ENCODE measurements at places on chromosomes 3 and 15.

GRCh38 chr15:29805043-29805707, 17.1 kb downstream of the TJP1 start:
- DNase-seq = peak; percentile 80

DNA sequence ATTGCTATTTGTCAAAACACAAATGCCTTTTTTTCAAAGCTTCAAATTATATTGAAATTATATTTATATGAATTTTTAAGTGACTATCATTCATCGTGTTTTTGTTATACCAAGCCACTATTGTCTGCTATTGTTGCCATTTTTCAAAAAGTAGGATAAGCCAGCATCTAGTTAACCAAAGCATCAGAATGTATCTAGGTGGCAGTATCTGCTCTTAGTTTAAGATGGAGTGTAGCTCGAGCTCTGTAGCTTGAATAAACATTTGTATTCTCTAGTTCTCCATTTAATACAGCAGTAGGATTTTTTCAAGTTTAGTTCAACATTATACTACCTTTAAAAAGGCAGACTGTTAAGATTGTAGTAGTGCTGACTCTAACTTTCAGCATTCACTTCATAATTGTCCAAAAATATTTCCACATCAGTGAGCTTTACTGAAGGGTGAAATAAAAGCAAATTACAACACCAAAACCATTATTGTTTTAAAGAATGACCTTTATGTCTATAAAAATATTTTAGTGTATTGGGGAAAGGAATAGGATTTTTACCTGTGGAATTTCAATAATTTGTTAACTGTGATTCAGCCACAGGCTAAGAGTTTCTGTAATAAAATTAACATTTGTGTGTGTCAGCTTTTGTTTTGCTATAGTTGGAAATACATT, 19.6 kb upstream of the C15orf61 start:
- no peak for DNase-seq

DNA sequence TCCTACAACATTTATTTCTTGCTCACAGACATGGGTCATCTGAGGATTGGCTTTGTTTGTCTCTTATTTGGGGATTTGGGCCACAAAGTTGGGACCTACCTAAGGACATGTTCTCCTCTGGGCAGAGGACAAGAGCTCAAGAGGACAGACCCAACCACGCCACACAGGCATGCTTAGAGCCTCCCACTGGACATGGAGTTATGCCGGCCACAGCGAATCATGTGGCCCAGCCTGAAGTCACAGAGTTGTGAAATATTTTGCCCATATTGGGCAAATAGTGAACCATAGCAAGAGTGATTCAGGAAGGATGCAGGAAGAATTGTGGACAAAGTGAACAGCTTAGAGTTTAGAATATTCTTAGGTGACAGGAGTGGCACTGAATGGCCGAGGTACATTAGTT, 9.9 kb downstream of the TRAK1 start:
- DNase-seq = no peak

GRCh38 chr3:108736821-108737220, 20.4 kb downstream of the RETNLB start:
- no peak for DNase-seq

- no peak for DNase-seq
Observed at GRCh38 chr15:61888074-61888780, 172.0 kb downstream of the VPS13C start.

DNA sequence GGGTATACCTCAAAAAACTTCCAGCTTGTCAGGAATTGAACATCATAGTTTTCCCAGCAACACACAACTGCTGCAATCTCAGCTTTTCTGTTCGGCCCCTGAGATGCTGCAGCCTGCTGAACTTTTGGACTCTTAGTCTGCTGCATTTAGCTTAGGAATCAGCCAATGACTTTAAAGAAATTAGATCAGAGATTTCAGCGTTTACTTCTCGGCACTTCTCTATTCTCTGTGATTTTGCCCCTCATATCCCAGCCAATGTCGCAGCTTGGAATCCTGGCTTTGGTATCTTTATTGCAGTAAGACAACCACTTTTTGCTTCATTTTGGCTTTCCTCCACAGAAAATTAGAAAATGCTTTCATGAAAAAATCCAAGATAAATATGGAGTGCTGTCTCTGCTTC, 86.3 kb upstream of the MCTP2 start:
- no peak for DNase-seq

GRCh38 chr15:78139578-78139977, 8.3 kb upstream of the CIB2 start:
- DNase-seq = no peak

- DNase-seq = no peak
Observed at GRCh38 chr3:169556349-169556870, 107.1 kb downstream of the MECOM start.

DNA sequence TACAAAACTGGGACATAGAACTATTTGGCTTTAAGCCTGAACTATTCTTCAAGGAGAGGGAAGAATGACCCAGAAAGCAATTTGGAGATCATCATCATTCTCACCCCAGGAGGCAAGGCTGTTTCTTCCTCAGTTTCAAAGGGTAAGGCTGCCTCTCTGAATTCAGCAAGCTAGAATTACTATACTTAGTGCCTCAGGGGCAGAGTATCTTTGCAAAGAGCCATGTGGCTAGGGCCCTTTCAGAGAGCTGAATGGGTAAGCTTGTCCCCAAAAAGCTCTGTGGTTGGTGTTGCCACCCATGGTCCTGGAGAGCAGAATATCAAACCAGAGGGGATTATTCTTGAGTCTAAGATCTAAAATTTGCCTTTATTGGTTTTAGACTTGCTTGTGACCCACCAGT, 720.3 kb upstream of the ARPP21 start:
- no peak for DNase-seq

- DNase-seq = no peak
Observed at GRCh38 chr3:61092870-61093269, 158.4 kb downstream of the FHIT start.

- DNase-seq = no peak
Observed at GRCh38 chr3:196868297-196868661, 559 bp downstream of the SENP5 start.

- no peak for DNase-seq
Observed at GRCh38 chr3:115354010-115354409, 206.9 kb upstream of the ZBTB20 start.

GRCh38 chr3:21729331-21729730, 21.7 kb downstream of the ZNF385D start:
- DNase-seq = no peak

GRCh38 chr3:127663151-127663550, 9.6 kb upstream of the ABTB1 start:
- DNase-seq = no peak

DNA sequence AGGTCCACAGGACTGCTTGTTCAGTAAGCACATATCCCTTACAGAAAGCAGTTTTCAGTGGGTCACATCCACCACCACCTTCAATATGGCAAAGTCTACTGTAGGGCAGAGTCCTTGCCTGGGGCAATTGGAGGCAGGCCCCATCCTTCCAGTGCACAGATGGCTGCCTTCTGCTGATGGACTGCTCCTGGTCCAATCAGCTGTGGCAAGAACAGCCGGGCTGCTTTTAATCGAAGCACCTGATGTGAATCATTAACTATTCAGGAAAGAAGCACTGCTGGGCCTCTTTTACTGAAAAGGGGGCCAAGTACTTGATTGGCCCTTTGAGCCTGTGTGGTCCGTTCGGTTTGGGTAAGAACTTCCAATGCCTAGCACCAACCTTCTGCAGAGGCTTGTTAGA, 24.4 kb downstream of the LARS2 start:
- DNase-seq = no peak

GRCh38 chr3:184899953-184900595, 88.1 kb downstream of the VPS8 start:
- DNase-seq = no peak

- DNase-seq = peak; percentile 79
Observed at GRCh38 chr3:189312866-189313265, 141.1 kb downstream of the TPRG1 start.

DNA sequence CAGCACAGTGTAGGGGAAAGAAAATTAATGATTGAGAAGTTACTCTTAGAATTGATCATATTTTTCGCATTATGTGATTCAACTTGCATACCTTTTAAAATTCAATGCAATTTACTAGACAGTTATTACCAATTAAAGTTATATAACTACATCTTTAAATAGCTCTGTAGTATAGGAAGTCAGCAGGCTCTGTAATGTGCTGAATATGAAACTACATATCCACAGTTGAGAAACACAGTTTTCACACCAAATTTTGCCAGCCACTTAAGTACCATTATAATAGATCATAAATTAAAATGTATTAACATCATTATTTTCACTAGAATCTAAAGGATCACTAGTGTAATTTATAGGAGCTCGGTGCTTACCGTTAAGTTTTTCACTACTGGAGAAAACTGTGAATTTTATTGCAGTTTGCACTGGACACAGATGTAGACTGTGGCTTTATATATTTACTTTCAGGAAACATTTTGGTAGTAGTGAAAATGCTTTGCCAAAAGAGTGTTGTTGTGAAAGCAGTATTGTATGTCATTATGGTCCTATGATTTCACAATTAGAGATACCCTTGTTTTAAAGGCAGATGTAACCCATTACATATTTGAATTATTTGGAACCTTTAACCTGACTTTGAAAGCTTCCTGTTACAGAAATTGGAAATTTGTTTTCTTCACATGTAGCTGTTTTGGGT, 113.6 kb downstream of the PLCL2 start:
- no peak for DNase-seq

- DNase-seq = no peak
Observed at GRCh38 chr3:172685331-172686214, 25.3 kb downstream of the NCEH1 start.

DNA sequence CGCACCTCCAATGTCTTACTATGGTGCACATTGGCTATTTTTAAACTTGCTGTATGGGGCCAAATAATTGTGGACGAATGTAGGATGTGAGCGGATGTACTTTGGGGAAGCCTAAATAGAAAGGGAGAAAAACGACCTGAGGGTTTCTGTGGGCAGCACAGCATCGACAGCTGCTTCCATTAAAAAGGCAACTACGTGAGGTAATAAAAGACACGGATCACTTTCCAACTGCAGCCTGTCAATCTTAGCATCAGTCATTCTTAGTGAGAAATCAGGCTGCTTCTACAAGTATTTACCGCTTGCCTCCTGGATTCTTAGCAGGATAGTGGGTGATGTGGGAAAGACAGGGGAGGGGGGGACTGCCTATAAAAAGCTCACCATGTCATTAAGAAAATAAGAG, 186.7 kb upstream of the SLC2A2 start:
- no peak for DNase-seq

- no peak for DNase-seq
Observed at GRCh38 chr15:87038404-87038803, 958.7 kb downstream of the AGBL1 start.

DNA sequence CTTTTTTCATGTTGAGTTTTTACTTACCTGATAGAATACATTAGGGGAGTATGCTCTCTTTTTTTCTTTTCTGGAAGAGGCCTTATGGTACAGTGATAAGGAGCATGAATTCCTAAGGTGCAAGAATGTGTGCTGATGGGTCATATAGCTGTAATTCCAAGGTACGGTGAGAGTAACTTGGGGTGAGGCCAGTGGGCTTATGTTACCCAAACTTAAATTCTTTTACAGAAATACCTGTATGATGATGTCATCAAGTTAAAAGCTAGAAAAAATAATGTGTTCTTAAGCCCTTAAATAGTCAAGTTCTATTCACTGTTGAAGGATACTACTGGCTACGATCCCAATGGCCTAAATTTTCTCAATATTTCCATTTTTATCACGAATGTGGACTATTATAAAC, 111.2 kb downstream of the GMPS start:
- no peak for DNase-seq

- no peak for DNase-seq
Observed at GRCh38 chr3:16687221-16687620, 82.0 kb upstream of the DAZL start.

DNA sequence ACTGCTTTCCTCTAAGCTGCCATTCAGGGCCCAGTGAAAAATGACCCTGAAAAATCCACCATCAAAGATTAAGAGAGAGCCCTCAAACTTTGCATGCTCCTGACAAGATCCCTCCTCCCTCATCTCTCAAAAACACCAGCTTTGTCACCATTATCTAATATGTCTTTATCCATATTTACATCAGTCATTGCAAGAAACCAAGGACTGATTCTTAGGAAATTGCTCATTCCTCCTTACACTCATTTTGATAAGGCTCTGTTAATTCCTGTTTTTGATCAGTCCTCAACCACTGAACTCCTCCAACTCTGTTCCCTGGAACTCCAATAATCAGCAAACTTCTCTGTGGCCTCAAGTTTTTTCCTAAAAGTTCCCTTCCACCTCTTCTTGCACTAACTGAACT, 51.8 kb downstream of the CD200 start:
- DNase-seq = no peak

DNA sequence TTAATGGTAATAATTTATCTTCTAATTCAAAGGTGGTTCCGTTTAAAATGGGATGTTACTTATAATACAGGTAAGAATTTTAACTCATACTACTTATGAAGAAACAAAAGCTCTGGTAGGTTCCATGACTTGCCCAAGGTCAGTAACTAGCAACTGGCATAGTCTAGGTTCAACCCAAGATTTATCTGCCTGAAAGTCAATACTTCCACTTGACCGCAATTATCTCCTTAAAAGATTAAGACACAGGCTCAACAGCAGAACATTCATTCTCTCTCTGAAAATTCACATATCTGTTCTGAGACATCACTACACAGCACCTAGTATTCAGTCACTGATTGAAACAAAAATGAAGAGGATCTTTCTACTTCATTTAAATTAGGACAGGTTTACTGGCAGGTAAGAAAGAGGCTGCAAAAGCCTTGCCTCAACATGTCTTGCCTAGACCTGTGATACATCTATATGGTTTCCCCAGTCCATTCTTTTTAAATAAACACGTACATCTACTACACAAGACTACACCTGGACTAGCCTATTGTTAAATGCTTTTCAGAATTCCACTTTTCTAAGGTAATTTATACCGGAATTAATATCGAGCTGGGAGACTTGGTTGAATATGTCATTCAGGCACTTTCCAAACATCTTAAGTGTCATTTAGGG, 1.2 kb downstream of the CSNK1G1 start:
- DNase-seq = no peak

DNA sequence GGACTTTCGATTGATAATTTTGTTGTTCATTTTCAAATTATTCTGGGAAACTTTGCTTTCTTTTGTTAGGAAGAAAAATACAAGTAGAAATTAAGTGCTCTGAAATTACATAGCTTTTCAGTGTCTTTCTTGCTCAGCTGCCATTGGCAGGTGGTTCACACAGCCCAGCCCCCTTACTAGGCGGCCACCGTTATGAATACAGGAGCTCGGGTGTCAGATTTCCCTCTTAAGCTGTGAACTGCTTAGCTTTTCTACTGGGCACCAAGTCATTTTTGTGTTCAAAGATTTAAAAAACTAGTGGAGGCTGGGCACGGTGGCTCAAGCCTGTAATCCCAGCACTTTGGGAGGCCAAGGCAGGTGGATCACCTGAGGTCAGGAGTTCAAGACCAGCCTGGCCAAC, 55.2 kb downstream of the HMG20A start:
- no peak for DNase-seq
